IPS-NIHi11 (cell line): ENCODE measurements at places on chromosomes 4 and X.

DNA sequence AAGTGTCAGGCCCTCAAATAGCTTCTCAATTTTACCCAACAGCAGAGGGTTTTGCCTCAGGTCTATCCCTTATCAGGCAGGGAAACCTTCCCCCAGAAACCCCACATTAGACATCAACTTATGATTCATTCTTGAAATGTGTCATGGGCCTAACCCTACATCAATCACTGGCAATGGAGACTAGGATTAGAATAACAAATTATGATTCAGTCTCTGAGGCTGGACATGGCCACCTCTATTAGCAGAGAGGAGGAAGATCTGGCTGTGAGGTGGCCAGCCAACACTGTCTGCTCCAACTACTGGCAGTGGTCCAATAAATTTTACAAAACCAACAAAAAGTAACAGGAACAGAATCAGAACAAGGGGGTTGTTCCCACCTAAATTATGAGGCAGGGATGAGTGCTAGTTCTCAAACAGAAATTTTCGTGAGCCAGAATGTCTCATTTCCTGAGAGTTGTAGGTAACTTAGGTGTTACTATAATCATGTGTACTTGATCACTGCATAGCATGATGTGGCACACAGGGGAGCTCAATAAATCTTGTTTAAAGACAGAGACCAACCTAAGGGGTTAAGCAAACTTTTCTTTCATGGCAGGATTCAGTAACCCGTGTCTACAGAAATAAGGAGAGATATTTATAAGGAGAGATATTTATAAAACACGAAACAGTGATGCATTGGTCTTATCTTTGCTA lies 126.8 kb downstream of the NFKB1 start:
- no peak for DNase-seq

GRCh38 chr4:125520258-125520990 lies 205.7 kb downstream of the FAT4 start:
- DNase-seq: no peak

DNA sequence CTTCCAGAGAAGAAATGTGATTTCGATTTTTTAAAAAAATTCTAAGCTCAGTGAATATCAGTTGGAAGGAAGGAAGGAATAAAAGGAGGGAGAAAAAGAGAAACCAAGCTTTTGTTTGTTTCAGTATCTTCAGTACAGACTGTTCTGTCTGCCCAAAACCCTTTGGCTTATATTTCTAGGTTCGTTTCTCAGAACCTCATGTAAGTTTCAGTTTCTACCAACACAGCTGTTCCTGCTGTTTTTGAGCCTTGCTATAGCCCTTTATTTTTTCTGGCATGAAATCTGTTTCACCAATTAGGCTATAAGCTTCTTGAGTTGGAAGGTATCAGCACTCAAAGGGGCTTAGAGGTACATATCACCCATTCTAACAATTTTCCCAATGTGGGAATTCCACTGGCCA lies 157.9 kb downstream of the GBA3 start:
- DNase-seq: no peak

DNA sequence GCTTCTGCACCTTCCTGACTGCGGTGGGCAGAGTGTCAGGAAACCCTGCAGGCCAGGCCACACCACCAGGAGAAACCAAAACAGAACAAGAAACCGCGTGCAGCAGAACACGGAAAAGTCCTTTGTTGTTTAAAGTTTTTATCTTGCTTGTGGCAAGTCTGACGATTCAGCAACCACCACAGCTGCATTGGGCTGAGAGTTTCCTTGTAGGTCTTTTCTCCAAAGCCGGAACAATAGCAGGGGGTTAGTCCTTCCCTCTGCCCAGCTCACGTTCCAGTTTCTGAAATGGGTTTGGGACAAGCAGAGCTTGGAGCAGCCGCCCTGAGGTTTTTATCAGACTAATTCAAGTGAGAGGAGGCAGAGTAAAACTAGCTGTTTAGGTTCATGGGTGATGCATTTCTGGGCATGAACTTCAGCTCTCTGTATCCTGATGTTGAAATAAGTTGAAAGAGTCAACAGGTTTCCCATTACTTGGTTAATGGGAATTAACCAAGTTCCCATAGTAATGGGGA lies 216.9 kb downstream of the PTTG2 start:
- no peak for DNase-seq
